LNCaP clone FGC (cell line): ENCODE measurements at places on chromosomes 6 and 20.

DNA sequence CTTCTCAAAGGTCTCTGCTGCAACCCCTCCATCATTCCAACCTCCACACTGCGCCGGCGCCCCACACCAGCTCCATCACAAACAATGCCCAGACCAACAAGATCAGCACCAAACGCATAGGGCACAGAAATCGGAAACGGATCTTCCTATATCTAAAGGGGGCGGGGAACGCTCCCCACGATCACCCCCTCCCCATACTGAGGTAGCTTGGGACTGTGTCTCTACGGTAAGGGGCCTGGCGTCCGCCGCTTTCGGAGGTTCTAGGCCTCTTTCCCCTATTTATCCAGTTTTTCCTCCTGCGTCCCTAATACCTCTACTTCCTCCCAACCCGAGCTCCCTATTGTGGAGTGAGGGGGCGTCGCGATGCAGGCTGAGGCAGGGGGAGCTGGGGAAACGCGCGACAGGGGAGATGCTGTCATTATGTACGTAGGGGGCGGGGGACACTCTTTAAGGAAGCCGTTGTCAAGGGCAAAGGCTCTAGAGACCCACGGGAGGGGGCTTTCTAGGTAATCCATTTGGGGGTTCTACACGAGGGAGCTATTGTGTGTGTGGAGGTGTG, 909 bp downstream of the DNAAF9 start:
- no peak for DNase-seq

GRCh38 chr6:84597238-84597875, 167.0 kb downstream of the TBX18 start:
- DNase-seq, result no peak

DNA sequence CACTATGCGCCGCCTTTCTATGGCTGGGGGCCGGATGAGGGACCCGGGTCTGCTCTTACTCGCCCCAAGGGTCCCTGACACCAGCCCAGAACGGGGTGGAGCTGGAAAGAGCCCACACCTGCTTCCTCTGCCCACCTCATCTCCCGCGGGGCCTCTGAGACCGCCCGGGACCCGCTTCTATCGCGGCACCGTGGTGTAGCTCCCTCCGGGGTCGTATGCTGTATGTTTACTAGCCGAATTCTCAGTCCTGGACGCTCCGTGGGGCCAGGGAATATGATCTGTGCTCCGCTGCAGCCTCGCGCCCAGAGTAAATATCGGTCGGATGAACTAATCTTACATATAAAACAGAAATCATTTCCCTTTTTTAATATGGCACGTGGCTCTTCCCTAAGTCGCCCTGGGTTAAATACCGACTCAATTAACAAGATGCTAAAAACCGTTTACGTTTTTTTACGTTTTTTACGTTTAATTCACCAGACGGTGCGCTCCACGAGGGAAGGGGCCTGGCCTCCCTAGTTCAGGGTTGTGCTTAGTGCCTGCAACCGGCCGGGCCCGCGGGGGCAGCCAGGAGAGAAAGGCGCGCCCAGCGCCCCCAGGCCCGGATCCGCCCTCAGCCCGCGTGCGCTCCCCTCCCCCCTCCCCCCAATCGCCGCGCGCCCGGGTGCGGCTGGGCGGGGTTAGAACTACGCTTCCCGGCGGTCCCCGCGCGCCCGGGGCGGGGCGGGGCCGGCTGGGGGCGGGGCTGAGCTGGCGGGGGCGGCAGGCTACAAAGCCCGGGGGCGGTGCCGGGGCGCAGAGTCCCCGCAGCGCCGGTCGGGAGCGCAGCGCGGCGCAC, at the start of gene RBM38:
TSS of gene RBM38 (plus strand) at position 793 of the 835 bp plus-strand sequence. CDS start 186 bp downstream, outside the sequence.
- DNase-seq, result no peak

DNA sequence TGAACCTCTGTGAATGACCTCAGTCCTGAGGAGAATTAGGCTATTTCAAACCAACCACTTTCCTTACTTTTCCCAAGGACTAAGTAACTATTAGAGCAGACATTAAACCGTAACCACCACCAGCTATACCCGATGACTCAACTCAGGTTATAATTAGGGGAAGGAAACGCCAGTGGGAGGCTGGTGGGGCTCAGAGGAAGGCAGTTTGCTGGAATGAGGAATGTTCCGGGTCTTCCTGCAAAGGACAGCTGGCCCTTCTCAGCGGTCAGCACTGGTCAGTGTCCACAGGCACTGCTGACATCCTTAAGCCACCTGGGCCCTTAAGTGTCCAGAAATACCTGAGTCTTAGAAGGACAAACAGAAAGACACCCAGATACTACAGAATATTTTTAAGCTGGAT, 515.2 kb downstream of the MAFB start:
- no peak for DNase-seq

DNA sequence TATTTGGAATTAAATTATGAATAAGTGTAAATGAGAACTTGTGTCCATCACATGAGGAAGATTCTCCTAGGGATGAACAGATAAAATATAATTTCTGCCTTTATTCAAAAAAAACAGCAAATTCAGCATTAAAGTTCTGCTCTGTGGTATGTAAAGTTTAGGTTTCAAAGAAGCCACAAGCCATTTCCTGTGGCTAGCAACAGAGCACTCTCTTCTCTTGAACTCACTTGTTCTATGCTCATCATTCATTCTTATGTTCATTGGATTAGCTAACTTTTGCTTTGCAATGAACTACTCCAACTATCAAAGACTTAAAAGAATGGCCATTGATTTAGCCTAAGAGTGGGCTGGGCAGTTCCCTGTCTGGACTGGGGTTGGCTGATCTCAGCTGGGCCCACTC, 20.8 kb upstream of the SNRPB2 start:
- DNase-seq, result no peak

- no peak for DNase-seq
Measured at GRCh38 chr6:19836799-19837510, at the start of gene ID4. ID4 (plus strand) TSS chr6:19837370; CDS start chr6:19837755, 385 bp downstream.

GRCh38 chr20:32539817-32540675, 45.1 kb downstream of the NOL4L start:
- no peak for DNase-seq

DNA sequence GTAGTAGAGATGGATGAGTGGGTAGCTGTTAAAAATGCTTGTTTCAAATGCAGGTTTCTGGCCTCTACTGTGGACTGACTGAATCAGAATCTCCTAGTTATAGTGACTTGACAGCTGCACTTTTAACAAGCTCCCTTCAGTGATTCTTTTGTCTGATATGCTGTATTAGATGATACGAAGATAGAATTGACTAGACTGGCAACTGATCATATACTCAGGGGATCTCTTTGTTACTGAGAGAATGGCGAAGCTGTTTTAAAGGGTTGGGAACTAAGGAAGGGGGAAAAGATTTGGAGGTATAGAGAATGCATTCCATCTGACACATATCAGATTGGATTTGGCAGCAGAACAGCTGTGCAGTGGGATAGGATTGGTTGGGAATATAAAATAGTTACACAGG, 7.0 kb downstream of the ENPP4 start:
- DNase-seq, result no peak

DNA sequence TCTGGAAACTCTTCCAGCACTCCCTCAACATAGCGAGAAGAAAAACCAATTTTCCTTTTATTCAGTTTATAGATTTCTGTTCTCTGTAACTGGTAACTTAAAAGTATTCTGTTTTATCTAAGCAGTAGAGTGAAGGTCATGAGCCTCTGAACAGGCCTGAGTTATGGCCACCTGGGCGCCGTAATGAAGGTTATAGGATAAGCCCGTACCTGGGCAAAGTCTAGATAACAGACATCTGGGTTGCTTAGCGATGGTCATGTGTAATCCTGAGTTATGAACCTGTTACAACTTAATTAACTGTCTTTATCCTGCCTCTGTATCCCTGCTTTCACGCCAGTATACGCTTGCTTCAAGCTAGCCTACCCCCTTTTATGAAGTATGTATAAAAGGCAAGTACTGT, 13.0 kb upstream of the FAM217A start:
- no peak for DNase-seq

DNA sequence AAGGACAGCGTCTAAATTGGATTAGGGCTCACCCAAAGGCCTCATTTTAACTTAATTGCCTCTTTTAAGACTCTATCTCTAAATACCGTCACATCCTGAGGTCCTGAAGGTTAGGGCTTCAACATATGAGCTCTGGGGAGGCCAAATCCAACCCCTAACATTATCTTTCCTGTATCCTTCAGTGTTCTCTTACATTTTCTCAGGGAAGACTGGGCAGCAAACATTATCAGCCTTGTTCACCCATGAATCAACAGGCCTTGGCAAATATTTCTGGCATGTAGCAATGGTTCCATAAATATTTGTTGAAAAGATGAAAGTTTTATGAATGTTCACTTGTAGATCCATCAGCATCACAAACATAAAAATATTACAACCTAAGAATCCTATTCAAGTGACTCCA, 24.6 kb upstream of the FOXF2 start:
- no peak for DNase-seq

GRCh38 chr20:19302714-19303113, 90.3 kb downstream of the SLC24A3 start:
- no peak for DNase-seq

DNA sequence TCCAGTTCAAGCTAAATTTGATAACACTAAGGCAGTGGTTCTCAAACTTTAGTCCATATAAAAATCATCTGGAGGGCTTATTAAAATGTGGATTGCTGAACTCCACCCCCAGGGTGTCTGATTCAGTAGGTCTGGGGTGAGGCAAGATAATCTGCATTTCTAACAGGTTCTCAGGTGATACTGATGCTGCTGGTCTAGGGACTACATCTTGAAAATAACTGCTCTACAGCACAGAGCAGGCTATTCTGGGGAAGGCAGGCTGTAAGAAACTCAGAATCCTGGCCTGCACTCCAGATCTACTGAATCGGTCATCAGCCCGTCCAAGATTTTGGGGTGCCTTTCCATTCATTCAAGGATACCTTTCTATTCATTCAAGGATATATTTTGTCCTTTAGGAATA, 11.5 kb downstream of the CALHM5 start:
- DNase-seq, result no peak
